Stimulated activated CD8-positive, alpha-beta memory T cell treated with anti-CD3 and anti-CD28 coated beads, Interleukin-2, amount 100 ng/mL, for 1 hour (primary cell): ENCODE measurements at places on chromosomes 3 and 15.

DNA sequence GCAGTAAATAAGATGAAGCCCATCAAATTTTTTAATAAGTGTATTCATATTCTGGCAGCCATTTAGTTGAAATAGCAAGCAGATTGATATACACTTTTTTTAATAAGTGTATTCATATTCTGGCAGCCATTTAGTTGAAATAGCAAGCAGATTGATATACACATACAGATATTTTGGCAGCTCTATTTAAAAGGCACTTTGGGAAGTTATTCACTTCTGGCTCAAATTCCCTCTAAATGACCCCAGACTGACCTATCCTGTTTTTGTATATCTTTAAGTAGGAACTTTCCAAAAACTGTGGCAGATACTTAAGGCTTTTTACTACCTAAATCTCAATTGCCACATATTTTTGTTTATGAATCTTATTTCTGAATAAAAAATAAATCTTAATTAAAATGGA lies 122.3 kb downstream of the PLD1 start:
- no peak for DNase-seq

GRCh38 chr3:137325170-137325569 lies 367.4 kb downstream of the IL20RB start:
- no peak for DNase-seq

GRCh38 chr15:88932271-88932874 lies 19.2 kb upstream of the MFGE8 start:
- no peak for DNase-seq

GRCh38 chr15:65095011-65095746 lies 18.6 kb downstream of the KBTBD13 start:
- DNase-seq, result no peak

DNA sequence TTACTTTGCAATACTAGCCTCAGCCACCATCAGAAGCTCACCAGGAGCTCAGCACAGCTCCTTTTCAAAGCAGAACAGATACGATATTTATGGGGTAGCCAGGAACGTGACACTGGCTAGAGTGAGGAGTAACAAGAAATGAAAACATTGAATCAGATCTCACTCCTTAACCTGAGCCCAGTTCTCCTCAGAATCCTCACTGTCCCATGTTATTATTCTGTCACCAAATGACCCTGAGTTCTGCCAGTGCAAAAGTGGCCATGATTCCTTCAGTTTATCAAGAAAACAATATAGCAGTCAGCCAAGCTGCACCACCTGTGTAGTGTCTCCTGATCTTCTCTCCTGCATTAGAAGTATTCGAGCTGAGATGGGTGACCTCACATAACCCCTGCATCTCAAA lies 956.7 kb downstream of the TUSC7 start:
- no peak for DNase-seq

DNA sequence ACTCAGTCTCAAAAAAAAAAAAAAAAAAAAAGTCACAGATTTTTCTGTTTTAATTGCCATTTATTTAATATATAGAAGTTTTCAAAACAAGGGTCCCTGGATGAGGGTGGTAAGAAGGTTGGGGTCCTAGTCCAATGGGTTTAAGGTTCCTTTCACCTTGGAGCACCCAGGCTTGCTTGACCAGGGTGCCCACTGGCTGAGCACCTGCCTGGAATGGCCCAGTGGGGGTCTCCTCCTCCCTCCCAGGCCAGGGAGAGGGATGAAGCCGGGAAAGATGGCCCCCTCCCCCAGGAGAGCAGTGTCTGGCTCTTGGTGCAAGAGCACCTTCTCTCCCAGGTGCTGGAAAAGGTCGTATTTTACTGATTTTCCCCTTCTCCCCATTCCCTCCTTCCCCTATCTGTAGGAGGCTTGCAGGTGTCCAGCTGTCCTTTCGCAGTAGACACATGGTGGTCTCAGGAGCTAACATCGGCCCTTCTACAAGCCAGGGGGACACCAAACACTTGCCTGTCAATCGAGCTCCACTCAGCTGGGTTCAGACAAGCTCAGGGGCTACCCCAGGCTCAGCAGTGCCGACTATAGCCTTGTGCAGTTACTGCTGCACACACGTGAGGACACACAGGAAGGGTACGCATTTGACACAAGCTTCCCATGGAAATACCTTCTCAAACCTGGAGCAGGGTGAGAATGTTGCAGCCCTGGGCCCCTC lies 112.3 kb upstream of the KLF13 start:
- DNase-seq, result no peak

- DNase-seq, result no peak
Observed at GRCh38 chr15:77144492-77145070, 73.7 kb upstream of the TSPAN3 start.

DNA sequence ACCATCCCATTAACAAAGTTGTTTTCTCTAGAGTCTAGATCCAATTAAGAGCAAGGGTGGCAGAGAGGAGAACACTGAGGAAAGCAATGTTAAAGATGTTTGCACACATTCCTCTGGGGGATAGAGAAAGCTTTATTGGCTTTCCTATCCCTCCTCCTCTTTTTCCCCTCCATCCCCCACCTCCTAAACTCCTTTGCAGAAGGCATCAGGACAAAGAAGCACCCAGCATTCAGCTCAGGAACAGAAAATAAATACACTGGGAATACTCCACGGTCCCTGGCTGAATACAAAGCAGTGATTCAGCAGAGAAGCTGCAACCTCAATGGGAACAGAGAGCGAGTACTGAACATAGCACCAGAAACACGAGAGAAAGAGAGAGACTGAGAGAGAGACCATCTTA lies 21.9 kb downstream of the LSAMP start:
- no peak for DNase-seq

- no peak for DNase-seq
Observed at GRCh38 chr15:48963524-48964113, at the start of gene SHC4. TSS of gene SHC4 (minus strand) at chr15:48963919. CDS start at chr15:48963015, 904 bp downstream.

- DNase-seq, result no peak
Observed at GRCh38 chr3:138227650-138228049, 40.5 kb downstream of the ARMC8 start.

GRCh38 chr3:150635526-150635925 lies 32.4 kb downstream of the SELENOT start:
- no peak for DNase-seq

DNA sequence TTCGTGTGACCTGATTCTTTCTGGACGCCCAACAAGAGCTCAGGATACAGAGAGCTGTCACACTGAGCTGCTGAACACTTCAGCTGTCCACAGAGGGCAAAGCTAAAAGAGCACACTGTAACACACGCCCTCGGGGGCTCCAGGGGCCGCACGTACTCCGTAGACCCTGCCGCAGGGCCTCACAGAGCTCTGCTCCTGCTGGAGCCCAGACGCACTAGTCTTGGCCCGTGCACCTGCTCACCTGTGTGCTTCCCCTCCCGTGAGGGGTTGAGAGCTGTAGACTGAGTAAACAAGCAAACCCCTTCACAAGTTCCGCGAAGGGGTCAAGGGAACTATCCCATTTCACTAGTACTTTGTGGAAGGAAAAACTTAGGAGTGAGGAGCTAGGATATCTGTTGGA lies 30.7 kb upstream of the TUSC7 start:
- DNase-seq, result no peak

GRCh38 chr3:141725036-141725435 lies 13.1 kb upstream of the RNF7 start:
- DNase-seq, result no peak

DNA sequence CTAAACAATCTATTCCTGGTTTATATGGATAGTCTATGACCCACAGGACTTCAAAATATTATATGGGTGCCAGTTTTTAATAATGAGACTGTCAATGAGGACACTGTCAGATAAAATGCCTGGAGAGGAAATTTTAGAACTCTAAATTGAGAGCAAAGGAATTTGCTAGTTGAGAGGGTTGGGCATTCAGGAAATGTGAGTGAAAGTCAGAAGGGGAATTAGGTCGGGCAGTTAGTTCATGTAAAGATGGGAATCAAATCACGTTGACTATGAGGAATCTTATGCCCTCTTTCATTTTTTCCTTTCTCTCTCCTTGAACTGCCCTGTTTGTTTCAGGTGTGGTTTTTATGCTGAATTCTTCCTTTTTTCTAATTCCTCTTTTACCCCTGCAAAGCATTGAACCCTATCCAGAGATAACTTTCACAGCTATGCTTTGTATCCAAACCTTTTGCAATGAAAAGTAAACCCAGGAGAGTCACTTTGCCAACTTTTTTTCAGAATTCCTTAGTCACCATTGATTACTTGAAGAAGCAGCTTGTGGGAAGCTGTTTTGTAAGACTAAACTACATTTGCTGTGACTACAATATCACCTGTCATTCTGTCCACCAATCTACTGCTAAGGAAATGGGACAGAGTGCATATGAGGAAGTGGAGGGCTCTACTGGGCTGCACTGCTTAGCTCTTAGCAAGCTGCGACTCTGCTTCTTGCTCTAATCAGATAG lies 27.8 kb downstream of the CHP1 start:
- no peak for DNase-seq
